ENCODE measurements at places on chromosomes 7 and 10. TPM values are rescaled to one million over a fixed set of nuclear protein-coding genes. Genes with fewer than 3 reads are reported as not detected.

- H3K4me3 ChIP-seq, result no peak overlapping the region
- no peaks in the 10 kb centered on the region for H3K36me3 ChIP-seq
- no peak overlapping the region for H3K27ac ChIP-seq
- H3K27me3 ChIP-seq, result no peaks in the 10 kb centered on the region
- no peak for DNase-seq
Observed at GRCh38 chr7:74104702-74105101, 21.1 kb downstream of the LIMK1 start.

DNA sequence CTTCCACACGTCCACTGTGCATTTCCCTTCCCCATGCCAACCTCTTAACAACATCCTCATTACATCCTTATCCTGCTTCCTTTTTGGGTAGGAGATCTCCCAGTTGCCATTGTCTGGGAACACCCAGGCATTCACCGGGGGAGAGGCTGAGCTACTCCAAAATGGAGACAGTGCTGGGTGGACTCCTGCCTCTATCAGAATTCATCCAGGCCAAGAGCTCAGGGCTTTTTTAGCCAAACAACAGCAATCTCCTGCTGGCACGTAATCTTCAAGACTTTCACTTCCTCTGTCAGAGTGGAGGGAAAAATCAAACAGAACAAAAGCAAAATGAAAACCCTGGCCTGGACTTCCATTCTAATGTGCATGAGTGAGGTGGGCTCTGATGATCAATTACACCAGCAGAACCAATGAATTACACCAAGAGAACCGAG is 245.0 kb downstream of the PRPF18 start:
- DNase-seq, result no peak
- no peak overlapping the region for H3K27ac ChIP-seq
- H3K4me3 ChIP-seq, result no peak overlapping the region
- H3K27me3 ChIP-seq, result no peaks in the 10 kb centered on the region
- H3K4me1 ChIP-seq, result no peaks in the 10 kb centered on the region
- no peaks in the 10 kb centered on the region for H3K36me3 ChIP-seq

DNA sequence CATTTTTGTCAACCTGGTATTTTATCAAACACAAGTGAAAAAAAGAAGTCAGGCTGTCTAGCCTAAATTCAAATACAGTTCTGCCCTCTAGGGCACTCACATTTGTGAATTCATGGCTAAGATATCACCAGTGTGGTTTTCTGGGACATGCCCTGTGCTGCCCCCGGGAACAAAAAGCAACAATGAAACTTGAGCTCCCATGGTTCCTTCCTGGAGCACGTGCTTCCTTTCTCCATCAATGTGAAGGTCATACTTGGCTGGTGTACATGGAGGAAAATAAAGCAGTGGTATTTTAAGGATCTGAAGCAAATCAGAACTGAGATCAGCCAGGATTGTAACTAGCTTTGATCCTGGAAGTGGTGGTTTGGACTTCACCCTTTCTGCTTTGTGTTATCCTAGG is 128.9 kb upstream of the FRMD4A start:
- DNase-seq, result no peak
- no peaks in the 10 kb centered on the region for H3K4me1 ChIP-seq
- H3K36me3 ChIP-seq, result no peaks in the 10 kb centered on the region
- no peak overlapping the region for H3K27ac ChIP-seq
- no peaks in the 10 kb centered on the region for H3K27me3 ChIP-seq

DNA sequence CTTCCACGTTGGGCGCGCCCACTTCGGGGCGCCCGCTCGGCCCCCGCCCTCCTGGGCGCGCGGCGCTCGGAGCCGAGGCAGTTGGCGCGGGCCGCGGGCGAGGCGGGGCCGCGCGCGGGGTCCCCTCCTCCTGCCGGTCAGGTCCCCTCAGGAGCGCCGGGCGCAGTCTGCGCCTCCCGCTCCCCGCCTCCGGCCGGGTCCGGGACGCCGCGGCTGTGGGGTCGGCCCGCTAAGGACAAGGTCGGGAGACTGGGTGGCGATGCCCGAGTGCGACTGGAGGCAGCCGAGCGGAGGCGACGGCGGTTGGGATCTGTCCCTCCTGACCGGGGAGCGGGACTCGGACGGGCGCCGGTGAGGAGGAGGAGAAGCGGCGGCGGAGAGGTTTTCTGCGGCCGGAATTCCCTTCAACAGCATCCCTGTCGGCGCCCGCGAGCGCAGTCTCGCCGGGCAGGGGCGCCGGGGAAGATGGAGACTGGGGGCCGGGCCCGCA is at the start of gene ATRNL1:
Gene ATRNL1, plus strand, starts transcription at position 80 of the 490 bp plus-strand sequence. Its CDS starts 386 bp downstream, at position 466.
- peak within 1 kb of the TSS; percentile 69 for H3K4me3 ChIP-seq
- H3K27me3 ChIP-seq, result no peaks in the 10 kb centered on the region
- no peaks in the 10 kb centered on the region for H3K36me3 ChIP-seq
- H3K4me1 ChIP-seq, result peaks cover 11% of the 10 kb centered on the region

- no peak for DNase-seq
- no peaks in the 10 kb centered on the region for H3K27me3 ChIP-seq
- H3K4me3 ChIP-seq, result no peak overlapping the region
- no peak overlapping the region for H3K27ac ChIP-seq
- no peaks in the 10 kb centered on the region for H3K36me3 ChIP-seq
Observed at GRCh38 chr7:98943336-98943735, 65.0 kb downstream of the TRRAP start.

GRCh38 chr7:105387508-105388355 is 989 bp downstream of the SRPK2 start:
- H3K4me3 ChIP-seq, result peak overlapping the region; percentile 98
- H3K27ac ChIP-seq, result peak overlapping the region; percentile 26
- H3K36me3 ChIP-seq, result no peaks in the 10 kb centered on the region
- DNase-seq, result peak; percentile 69

GRCh38 chr10:130359711-130360110 is 223.5 kb downstream of the GLRX3 start:
- H3K36me3 ChIP-seq, result no peaks in the 10 kb centered on the region
- H3K4me3 ChIP-seq, result no peak overlapping the region
- no peaks in the 10 kb centered on the region for H3K27me3 ChIP-seq
- no peaks in the 10 kb centered on the region for H3K4me1 ChIP-seq
- DNase-seq, result no peak
- H3K27ac ChIP-seq, result no peak overlapping the region

GRCh38 chr7:47506382-47507339 is 75.2 kb downstream of the TNS3 start:
- no peaks in the 10 kb centered on the region for H3K36me3 ChIP-seq

DNA sequence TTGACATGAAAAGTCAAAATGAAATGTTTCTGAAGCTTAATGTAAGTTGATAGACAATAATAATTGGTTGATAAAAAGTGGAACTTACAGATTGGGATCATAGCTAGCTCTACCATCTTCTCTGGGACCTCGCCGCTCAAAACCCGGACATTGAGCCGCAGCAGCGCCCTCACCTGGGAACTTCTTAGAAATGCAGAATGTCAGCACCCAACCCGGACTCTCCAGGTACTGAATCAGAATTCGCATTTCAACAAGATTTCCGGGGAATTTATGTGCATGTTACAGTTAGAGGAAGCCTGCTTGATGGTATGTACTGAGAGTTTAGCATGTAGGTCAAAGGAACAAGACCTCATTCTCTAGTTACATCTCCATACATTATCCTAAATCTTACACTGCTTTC is 36.7 kb upstream of the ABLIM1 start:
- no peaks in the 10 kb centered on the region for H3K4me1 ChIP-seq
- peak; percentile 41 for DNase-seq
- no peak overlapping the region for H3K27ac ChIP-seq
- no peaks in the 10 kb centered on the region for H3K36me3 ChIP-seq

DNA sequence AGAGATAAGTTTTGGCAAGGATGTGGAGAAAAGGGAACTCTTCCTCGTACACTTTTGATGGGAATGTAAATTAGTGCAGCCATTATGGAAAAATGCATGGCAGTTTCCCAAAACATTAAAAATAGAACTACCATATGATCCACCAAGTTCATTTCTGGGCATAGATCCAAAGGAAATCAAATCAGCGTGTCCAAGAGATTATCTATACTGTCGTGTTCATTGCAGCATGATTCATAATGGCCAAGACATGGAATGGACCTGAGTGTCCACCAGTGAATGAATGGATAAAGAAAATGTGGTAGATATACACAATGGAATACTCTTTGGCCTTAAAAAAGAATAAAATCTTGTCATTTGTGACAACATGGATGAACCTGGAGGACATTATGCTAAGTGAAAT is 70.3 kb upstream of the RSU1 start:
- DNase-seq, result no peak
- peaks cover 7% of the 10 kb centered on the region for H3K4me1 ChIP-seq
- no peaks in the 10 kb centered on the region for H3K27me3 ChIP-seq
- H3K36me3 ChIP-seq, result no peaks in the 10 kb centered on the region
- H3K27ac ChIP-seq, result no peak overlapping the region

DNA sequence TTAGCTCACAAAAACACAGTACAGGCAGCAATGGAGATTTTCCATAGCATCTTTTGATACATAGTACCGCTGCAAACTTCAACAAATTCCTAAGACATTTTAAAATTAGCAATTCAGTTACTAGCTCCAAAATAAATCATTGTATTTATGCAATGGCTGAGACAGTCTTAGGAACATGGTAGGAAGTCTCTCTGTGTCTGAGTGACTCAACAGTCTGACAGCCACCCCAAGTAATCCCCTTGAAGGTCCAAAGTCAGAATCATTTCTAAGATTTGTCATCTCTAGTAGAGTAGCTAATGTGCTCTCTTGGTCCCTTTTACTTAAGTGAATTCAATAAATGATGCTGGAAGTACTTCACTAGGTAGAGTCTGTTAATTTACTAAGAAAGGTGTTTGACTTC is 93.8 kb upstream of the NOBOX start:
- H3K27me3 ChIP-seq, result no peaks in the 10 kb centered on the region
- no peak overlapping the region for H3K4me3 ChIP-seq
- H3K27ac ChIP-seq, result no peak overlapping the region
- DNase-seq, result no peak
- H3K36me3 ChIP-seq, result no peaks in the 10 kb centered on the region

DNA sequence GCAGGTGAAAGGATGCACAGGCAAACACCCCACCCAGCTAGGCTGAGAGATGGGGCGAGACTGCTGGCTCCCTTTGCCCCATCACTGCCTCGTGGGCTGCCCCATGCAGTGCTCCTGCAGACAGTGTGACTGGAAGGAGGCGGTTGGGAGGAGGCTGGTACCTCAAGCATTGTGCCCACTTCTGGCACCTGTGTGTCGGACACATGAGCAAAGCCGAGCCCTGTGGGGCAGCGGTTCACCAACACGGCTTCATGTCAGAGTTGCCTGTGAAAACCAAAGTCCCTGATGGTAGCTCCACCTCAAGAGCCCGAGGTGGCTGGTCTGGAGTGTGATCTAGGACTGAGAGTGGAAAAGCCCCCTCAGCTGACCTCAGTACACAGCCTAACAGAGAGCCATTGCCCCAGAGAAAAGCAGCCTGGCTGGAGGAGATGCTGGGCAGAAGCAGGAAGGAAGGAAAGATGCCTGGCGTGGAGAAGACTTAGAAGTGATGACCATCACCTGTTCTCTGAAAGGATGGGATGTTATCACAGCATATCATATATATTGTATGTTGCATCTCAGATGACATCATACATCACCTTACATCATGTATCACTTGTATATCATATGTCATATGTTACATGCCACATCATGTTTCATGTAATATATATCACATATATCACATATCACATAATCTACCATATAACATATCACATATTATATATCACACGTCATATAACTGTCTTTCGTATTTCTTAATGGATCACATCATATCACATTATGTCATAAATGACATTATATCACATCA is 75.6 kb downstream of the ADCY1 start:
- no peak overlapping the region for H3K4me3 ChIP-seq
- H3K27me3 ChIP-seq, result no peaks in the 10 kb centered on the region
- no peaks in the 10 kb centered on the region for H3K36me3 ChIP-seq
- DNase-seq, result no peak

DNA sequence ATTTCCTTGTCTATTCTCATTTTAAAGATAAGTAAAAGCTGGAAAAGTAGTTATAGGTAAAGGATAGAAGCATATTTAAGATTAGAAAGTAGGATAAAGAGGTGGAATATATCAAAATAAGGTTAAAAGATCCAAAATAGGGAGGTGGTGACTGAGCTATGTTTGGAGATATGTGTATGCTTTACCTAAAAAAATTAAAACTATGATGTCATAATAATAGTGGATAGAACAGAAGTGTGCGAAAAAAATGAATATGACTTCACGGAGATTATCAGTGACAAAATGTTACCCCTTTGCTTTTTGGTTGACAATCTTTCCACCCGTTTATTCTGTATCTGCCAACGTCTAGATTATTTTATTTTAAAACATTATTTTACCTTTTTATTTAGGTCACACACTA is 33.4 kb upstream of the FERD3L start:
- no peak for DNase-seq
- no peak overlapping the region for H3K4me3 ChIP-seq
- H3K27me3 ChIP-seq, result no peaks in the 10 kb centered on the region
- no peaks in the 10 kb centered on the region for H3K36me3 ChIP-seq
- H3K27ac ChIP-seq, result no peak overlapping the region
- no peaks in the 10 kb centered on the region for H3K4me1 ChIP-seq

DNA sequence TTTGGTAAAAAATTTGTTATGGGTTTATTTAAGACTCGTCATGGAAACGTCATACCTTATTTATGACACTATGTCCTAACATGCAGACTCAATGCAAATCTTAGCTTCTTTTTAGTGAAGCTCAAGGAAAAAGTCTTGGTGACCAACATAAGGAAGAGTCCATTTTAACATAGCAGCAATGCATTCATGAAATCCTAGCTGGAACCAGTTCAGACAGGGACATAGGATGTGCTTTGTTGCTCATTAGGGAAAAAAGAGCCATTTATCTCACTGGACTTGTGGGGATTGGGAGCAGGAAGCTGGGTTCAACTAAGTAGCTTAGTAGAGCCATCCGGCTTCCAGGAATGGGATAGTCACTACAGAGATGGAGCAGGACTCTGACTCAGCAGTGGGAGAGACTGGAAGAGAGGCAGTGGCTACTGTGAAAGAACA is 100.7 kb upstream of the DKK1 start:
- H3K4me1 ChIP-seq, result peaks cover 27% of the 10 kb centered on the region
- H3K4me3 ChIP-seq, result no peak overlapping the region
- peak overlapping the region; percentile 19 for H3K27ac ChIP-seq
- H3K36me3 ChIP-seq, result no peaks in the 10 kb centered on the region
- no peaks in the 10 kb centered on the region for H3K27me3 ChIP-seq

- no peaks in the 10 kb centered on the region for H3K27me3 ChIP-seq
- no peak for DNase-seq
- H3K4me3 ChIP-seq, result no peak overlapping the region
- no peaks in the 10 kb centered on the region for H3K36me3 ChIP-seq
- H3K4me1 ChIP-seq, result no peaks in the 10 kb centered on the region
Observed at GRCh38 chr7:89064831-89065230, 269.3 kb upstream of the TEX47 start.

DNA sequence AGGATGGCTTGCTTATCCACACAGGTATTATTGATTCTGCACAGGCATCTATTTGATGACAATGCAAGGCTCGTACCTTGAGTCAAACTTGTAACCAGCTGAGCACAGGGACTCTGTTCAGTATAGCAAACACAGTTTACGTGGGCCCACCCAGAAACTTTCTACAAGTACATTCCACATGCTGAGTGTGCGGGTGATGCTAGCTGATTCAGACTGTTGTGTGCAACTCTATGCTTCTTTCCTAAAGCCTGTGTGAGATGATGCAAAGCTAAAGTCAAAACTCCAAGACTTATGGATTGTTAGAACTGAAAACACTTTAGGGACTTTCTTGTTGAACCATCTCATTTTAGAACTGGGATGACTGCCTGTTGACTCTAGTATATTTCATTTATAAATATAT is 21.5 kb upstream of the CALD1 start:
- H3K4me3 ChIP-seq, result no peak overlapping the region
- no peak overlapping the region for H3K27ac ChIP-seq
- no peaks in the 10 kb centered on the region for H3K36me3 ChIP-seq
- no peaks in the 10 kb centered on the region for H3K4me1 ChIP-seq
- no peaks in the 10 kb centered on the region for H3K27me3 ChIP-seq
- no peak for DNase-seq

Gene KIF11
- total RNA-seq, result 0.37 TPM

Gene SPDYE8
- not detected for total RNA-seq

Gene ANKRD1
- total RNA-seq, result 2.1 TPM

Gene NAPEPLD
- 5.0 TPM for total RNA-seq

Gene NUDT5
- total RNA-seq, result 10.8 TPM

Gene UCN3
- 0.66 TPM for total RNA-seq

Gene MLXIPL
- total RNA-seq, result 15.1 TPM
